Activated T-cell treated with anti-CD3 and anti-CD28 coated beads, Interleukin-2, amount 50 U/mL, for 1 hour (primary cell): ENCODE measurements at places on chromosomes 5 and 9.
A peak's percentile ranks its signal among the peaks of the same experiment; 100 is the strongest.

DNA sequence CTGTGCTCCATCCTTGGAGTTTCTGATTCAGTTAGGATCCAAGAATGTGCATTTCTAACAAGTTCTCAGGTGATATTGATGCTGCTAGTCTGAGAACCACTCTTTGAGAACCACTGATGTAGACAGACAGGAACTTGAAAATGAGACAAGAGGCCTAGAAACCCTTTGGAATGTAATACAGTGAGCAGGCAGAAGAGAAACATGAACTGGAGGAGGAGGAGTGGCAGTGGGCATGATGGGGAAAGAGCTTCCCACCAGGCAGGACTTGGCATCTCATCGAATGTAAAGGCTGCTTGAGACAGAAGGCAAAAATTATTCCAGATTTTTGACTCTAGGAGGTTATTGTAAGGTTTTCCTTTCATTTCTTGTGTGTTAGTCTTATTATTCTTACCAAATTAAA lies 295.8 kb upstream of the SGCD start:
- no peak for DNase-seq

- DNase-seq, result no peak
Observed at GRCh38 chr5:128974567-128974966, 9.3 kb downstream of the SLC27A6 start.

DNA sequence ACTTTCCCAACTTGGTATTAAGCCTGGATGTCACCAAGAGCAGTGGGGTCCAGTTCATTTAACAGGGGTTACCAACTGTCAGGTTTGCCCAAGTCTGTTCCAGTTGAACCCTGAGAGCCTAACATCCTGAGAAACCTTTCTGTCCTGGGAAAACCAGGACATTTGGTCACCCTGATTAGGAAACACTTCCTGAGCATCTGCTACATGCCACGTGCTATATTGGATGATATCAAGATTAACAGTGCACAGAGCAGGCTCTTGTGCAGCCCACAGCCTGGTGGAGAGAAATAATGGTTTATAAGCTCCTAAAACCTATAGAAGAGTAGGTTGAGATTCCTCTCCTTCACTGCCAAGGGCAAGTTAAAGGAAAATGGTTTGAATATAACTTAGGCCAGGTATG lies 102.9 kb upstream of the RAD23B start:
- DNase-seq, result no peak

GRCh38 chr5:92374859-92375258 lies 991.7 kb upstream of the ARRDC3 start:
- DNase-seq, result no peak

DNA sequence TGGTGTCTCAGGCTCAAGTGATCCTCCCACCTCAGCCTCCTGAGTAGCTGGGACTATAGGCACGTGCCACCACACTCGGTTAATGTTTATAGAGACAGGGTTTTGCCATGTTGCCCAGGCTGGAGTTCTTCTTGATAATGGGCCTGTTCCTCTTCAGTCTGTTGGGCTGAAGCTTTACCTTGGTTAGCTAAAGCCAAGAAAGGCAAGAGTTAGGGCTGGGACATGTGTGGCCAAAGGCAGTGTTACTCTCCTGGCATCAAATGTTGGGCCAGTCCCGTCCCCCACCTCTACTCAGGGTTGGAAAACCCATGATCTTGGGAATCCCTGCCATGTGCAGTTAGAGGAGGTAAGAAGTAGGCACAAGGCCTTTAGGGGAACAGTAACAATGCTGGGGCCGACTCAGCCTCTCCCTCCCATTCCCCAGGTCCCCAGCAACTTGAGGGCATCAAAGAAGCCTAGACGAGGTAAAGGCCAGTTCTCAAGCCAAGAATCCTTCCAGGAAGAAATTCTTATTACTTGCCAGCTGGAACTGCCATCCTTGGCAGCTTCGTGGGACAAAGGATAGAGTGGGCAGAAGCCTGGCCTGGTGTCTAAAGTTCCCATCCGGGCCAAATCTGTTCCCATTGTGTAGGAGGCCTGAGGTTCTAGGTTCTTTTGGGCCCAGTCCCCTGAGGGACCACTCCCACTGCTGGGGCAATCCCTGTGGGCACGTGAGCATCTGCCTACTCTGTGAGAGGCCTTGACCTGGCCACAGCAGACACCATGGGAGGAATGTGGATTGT lies 4.5 kb downstream of the EGR1 start:
- peak; percentile 78 for DNase-seq

GRCh38 chr5:14576206-14576605 lies 5.4 kb upstream of the OTULINL start:
- no peak for DNase-seq

DNA sequence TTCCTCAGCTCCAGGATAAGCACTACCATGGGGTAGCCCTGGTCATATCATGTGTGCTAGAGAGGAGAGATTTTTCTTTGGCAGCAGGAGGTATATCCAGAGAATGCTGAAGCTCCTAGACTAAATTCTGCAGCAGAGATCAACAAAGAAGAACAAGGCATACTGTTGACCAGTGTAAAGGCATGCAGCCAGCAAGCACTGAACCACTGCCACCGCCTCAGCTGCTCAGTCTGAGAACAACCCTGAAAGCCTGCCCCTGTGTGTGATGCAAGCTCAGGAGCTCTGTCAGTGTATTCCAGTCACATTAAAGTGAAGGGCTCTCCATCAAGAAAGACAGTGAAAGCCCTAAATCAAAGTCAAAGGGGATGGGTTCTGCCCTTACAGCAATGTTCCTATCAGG lies 439.5 kb upstream of the CD180 start:
- DNase-seq, result no peak

GRCh38 chr9:102209176-102209575 lies 470.7 kb upstream of the GRIN3A start:
- DNase-seq, result no peak

DNA sequence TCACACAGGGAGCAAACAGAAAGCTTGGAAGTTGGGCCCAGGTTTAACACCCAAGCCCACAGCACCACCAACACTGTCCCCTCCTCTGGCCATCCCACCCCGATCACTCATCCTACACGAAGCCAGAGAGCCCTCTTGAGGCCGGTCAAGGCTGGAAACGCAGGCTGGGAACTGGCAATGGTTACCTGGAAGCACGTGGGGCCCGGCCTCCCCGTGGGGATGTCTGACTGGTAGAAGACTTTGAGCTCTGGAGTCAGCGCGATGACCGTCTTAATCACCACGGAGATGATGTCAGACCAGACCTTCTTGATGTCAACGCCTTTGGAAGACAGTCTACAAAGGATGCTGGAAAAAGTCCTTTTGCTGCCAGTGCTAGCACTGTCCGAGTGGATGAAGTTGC lies 104.1 kb downstream of the TTLL11 start:
- DNase-seq, result no peak
